ENCODE measurements at places on chromosomes 6 and 20.
A peak's percentile ranks its signal among the peaks of the same experiment; 100 is the strongest.

DNA sequence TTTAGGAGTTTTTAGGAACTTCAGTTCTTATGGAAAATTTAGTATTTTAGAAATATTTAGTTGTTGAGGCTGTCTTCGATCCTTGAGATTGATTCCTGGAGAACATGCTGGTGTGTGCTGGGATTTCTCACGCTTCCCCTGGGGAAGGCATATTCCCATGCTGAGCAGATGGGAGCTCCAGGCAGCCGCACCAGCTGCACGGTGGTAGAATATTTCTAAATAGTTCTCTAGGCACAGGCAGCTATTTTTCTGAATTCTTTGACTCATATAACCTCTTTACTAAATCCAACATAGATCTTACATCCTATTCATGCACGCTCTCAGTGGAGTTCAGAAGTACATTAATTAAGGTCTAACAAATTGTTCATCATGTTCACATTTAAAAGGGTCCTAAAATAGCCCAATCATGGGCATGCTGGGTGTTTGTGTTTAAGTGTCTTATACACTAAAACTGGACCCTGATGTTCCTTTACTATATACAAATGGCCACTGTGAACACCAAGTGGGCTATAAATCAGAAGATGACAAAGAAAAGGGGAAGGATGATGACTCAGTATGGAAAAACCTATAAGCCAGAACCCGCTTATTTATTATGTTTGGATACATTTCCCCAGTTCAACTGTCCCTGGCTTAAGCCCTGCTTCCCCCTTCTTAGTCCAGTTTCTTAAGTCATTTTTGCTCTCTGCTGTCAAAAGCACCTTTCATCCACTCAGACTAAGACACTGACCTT, 138.5 kb downstream of the UST start:
- peak; percentile 86 for DNase-seq

DNA sequence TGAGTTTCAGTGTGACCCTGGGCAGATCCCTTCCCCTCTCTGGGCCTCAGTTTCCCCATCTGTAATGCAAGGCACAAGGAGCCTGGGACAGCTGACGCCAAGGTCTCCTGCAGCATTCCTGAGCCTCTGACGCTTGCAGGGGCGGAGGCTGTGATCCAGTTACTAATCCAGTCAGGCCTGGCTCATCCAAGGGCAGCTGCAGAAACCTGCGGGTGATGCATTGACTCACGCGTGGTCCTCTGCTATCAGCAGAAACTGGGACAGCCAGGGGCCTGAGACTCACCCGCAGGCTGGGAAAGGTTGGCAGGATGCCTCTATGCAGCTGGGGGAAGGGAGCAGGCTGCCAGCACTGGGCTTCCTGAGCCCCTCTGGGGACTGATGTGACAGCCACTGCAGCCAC, 65.0 kb upstream of the SIRPA start:
- DNase-seq: peak; percentile 95

GRCh38 chr6:75932067-75932466, 140.4 kb downstream of the IMPG1 start:
- no peak for DNase-seq

DNA sequence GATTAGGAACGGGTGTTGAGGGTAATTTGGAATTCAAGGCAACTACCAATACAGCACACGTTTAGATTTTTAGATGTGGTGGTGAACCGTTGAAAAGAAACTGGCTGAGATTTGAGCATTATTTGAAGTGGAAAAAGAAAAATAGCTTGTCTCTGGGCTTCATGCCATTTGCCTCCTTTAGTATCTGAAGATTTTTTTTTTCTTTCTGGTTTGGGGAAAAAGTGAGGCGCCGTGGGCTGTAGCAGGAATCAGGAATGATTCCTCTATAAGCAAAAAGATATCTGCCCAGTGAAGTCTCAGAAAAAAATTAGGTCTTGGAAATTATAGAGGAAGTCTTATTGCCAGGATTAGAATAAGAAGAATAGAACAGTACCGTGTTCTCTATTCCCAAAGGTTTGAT, 88.5 kb downstream of the RPS12 start:
- DNase-seq: no peak

GRCh38 chr6:11769811-11770545, 8.6 kb downstream of the ADTRP start:
- no peak for DNase-seq

GRCh38 chr6:18406955-18407749, 20.0 kb downstream of the RNF144B start:
- DNase-seq: no peak

- DNase-seq: no peak
Measured at GRCh38 chr6:147297663-147298316, 93.6 kb downstream of the STXBP5 start.

GRCh38 chr6:119352001-119352400, 2.4 kb upstream of the MAN1A1 start:
- no peak for DNase-seq

GRCh38 chr6:130674604-130675003, 152.6 kb upstream of the SMLR1 start:
- peak; percentile 61 for DNase-seq

DNA sequence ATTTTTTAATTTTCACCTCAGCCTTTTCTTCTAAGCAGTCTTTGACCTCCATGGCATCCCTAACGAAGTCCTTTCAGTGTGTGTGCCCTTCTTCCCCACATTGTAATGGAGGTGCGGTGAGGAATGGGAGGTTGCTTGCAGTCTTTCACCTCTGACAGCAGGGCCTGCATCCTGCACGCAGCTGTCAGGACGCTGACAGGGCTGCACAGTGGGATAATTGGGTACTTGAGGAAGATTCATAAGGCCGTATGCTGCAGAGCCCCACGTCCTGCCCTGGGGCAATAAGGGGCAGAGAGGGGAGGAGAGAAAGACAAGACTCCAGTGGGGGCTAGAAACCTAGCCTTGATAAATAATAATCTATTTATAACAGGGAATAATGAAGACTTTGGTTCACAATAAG, 184.7 kb downstream of the SAMD5 start:
- no peak for DNase-seq

DNA sequence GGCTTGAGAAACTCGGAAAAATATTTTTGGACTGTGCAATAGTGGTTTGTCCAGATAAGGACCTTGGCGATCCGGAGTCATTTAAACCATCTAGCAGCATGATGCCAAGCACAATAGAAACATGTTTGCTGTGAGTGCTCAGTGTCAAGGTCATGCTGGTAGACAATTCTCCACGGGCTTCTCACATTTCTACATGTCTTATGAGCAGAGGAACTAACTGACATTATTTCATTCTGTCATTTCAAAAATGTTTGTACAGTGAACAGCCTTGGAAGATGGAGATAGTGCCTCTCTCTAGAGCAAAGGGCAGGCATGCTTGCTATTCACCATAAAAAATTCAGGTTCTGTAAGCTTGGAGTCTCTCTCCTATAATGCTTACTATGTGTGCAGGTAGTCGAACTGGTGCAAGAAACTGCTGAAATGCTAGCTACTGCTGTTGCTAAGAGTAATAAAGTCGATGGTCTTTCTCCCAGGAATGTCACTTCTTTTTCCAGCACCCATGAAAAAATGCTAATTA, 25.4 kb upstream of the CCN2 start:
- peak; percentile 97 for DNase-seq

GRCh38 chr20:32518593-32519380, 66.3 kb downstream of the NOL4L start:
- no peak for DNase-seq

DNA sequence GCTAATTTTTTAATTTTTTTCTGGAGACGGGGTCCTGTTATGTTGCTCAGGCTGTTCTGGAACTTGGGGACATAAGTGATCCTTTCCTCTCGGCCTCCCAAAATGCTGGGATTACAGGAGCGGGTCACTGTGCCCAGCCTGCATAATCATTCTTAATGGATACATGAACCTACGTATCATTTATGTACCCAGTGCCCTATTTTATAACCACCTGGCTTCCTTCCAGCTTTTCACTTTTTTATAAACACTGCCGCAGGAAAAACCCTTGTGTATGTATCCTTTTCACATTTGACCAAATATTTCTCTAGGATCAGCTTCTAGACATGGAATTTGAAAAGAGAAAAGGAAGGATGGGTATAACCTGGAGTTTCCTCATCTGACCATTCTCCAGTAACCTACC, 85.6 kb upstream of the RIN2 start:
- DNase-seq: no peak

- DNase-seq: peak; percentile 65
Measured at GRCh38 chr6:149094934-149095351, 222.6 kb upstream of the TAB2 start.

DNA sequence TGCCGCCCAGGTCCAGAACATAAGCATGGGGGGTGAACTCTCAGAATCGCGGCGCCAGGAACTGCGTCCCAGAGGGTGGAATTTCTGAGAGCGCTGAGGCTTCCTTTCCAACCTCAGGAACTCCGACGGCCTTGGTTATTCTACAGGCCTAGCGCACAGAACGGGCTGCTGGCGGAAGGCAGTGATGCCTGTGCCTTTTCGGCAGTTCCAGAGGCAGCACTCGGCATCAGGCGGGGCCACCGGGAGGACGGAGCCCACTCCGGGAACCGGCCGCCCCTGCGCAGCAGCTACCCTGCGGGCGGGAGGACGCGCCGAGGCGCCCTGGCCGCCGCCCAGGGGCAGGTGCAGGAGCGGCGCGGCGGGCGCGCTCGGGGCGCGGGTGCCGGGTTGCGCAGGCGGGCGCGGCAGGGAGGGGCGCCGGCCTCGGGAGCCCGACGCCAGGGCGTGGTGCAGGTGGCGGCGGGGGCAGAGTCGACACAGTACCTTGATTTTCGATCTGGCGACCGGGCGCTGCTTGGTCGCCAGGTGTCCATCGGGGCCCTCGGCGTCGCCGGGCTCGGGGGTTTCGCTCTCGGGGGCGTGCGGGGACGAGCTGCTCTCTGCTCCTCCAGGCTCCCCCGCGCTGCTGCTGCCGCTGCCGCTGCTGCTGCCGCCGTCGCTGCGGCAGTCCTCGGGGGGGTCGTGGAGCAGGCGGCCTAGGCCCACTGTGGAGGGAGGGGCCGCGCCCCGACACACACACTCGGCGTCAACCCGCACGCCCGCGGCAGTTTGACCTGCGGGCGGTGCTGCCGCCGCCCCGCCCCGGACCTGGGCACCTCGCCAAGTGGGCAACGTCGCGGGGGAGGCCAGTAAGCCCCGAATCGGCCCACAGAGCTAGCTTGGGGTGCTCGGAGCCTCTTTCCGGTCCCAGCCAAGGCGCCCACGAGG, 1.3 kb downstream of the OVOL2 start:
- DNase-seq: no peak

GRCh38 chr6:46044881-46045617, 29.4 kb upstream of the CLIC5 start:
- DNase-seq: peak; percentile 81

DNA sequence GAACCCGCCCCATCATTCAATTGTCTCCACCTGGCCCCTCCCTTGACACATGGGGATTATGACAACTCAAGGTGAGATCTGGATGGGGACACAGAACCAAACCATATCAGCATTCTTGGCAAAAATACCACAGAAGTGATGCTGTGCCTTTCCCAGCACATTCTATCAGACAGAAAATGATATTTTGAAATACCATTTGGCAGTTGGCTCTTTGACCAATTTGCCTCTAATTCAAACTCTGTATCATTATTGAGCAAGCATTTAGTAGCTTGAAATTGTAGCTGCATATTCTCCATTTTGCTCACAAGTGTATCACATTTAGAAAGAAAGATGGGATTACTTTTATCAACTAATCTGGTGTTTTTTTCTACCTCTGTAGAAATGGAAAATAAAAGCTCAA, 64.0 kb downstream of the PLCB1 start:
- DNase-seq: peak; percentile 37

GRCh38 chr20:673603-674001, 2.0 kb downstream of the SCRT2 start:
- no peak for DNase-seq

- DNase-seq: no peak
Measured at GRCh38 chr6:169839493-169839892, 88.1 kb downstream of the ERMARD start.

- DNase-seq: no peak
Measured at GRCh38 chr6:30480536-30481156, 8.7 kb upstream of the HLA-E start.

All from fibroblast of the aortic adventitia (primary cell).